ENCODE measurements at places on chromosomes 5 and 9.

DNA sequence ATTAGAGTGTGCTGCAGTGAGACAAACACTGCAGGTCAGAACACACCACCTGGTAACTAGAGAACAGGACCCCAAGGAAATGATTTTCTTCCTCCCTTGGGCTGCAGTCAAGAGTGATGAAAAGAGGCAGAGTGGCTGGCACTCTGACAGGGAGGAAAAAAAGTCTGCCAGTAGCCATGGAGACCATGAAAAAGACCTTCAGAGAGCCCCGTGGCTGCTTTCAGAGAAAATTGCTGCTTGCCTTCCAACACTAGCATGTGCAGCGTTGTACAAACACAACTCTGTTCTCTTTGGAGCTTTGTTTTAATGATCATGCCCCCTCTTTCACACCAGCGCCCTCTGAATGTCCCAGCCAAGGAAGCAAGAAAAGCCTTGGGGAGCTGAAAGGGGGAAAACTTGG is 68.8 kb downstream of the ANKRD55 start:
- no peak for DNase-seq

DNA sequence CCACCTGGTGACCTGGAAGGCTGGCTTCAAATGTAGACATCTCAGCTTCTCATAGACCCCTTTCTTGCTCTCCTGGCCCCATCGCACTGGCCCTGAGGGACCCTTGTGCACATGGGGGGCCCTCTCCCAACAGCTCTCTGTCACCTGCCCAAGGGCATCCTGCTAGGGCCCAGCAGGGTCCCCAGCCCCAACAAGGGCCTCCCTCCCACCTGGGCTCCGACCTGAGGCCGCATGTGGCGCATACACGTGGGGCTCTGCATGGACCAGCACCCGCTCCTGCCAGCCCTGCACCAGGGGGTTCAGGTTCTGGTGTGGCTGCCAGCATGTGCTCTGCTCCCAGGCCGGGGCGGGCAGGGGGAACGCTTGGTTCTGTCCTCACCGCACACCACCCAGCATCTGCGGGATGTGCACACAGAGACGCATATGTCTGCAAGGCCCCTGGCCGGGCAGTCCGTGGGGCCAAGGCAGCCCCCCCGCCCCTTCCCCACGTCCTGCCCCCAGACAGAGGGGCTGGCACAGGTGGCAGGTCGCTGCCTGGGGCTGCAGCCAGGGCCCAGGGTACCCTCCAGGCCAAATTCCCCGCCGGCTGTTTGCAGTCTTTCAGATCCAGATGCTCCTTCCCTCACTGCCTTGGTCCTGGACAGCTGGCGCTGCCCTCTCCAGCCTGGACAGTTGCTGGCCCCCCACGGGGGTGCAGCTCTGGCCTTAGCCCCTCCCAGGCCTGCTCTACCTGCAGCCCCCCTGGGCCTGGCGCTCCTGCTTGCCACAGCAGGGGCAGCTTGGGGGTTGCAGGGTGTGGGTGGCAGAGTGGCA is 17.9 kb upstream of the NRARP start:
- no peak for DNase-seq

- no peak for DNase-seq
Measured at GRCh38 chr9:95835393-95835792, 40.1 kb upstream of the ERCC6L2 start.

DNA sequence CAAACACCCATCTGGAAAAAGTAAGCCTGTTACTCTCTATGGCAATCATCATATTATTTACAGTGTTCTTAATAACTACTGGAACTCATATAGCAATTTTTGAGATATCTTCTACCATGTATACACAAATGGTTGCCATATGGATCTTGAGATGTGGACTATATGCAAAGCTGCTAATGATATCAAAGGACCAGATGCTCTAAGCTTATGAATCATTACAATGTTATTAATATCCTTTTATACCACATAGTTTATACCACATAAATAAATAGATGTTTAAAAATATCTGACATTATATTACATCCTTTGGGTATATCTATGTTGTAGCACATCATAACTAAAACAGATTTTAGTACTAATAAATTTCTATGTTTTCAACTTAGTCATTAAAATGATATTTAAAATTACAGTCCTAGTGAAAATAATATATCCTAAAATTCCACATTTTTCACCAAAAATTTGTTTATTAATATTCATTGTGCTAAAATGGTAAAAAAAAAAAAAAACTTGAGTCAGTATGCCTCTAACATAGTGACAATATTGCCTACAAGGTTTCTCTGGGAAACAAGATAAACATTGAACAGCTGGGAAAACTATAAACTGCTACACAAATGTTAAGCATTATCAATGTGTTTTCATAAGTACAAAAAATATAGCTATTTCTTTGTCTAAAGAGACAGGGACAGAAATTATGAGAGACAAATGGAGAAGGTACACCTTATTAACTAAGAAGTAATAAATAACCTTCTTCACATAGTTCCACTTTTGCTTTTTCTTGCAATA is 85.5 kb downstream of the DTWD2 start:
- no peak for DNase-seq

DNA sequence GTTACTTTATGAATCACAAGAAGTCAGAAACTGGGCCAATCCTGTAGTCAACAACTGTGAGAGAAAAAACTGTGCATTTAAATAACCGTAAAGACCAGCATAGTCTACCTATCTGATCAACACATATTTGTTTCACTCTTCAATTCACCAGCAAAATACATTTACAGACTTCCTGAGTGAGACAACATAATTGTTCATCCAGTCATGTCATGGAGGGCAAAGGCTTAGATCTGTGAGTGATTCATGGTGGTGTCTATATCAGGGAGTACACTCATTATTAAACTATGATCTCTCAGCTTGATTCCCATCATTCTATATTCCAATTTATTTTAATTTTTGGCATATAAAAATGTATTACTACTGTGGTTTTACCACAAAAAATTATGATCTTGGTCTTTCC is 694.6 kb downstream of the DNAH5 start:
- no peak for DNase-seq

DNA sequence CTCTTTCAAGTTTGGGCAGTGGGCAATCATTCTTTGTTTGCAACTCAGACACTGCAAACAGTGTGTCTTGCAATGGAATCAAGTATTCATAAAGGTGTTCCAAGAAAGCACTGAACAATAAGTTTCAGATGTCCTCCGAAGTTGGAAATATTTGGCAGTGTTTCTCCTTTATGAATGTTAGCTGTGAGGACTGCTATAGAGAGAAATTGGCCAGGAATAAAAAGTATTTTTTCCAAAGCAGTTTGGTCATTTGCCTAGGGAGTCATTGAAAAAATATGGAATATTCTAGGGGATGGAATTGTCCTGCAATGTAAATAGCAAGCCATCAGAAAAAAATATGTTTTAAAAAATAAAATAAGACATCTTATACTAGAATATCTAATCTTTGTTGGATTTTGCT is 688.6 kb upstream of the SEMA6A start:
- no peak for DNase-seq

- DNase-seq: no peak
Measured at GRCh38 chr5:36177154-36177553, 25.2 kb downstream of the SKP2 start.

DNA sequence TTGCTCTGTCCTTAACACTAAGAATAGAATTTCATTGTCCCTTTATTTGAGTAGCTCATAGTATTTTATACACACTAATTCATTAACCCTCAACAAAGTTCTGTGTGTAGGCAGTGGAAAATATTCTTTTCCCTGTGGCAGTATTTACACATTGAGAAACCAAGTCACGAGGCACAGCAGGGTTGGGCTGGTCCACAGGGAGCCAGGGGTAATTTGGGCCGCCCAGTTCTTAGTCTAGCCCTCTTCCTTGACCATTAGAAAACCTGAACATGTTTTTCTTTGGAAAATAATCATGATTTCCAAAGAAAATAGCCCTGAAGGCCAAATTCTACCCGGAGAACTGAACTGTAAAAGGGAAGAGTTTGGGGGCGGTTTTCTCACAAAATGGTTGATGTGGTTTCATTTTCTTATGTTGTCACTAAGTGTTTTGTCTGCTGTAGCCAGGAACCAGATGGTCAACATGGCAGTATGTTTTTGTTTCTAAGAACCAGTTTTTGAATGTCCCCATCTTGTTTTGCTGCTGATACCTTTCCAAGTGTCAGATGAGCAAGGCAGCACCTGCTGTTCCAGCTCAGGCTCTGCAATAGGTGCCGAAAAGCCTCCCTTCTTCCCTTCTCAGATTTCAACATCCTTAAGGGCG is 29.6 kb downstream of the ARHGEF28 start:
- no peak for DNase-seq

DNA sequence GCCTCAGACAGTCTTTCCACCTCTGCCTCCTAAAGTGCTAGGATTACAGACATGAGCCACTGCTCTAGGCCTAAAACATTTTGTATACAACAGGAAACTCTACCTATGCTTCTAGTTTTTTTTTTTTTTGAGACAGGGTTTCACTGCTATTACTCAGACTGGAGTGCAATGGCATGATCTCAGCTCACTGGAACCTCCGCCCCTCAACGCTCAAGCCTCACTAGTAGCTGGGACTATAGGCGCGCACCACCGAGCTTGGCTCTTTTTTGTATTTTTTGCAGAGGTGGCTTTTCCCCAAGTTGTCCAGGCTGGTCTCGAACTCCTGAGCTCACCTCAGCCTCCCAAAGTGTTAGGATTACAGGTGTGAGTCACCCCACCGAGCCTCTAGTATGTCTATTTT is 5.4 kb downstream of the HSPA9 start:
- DNase-seq: no peak

GRCh38 chr5:145378226-145378625 is 456.9 kb downstream of the PRELID2 start:
- DNase-seq: no peak

- no peak for DNase-seq
Measured at GRCh38 chr5:159218595-159219023, 9.3 kb upstream of the RNF145 start.

DNA sequence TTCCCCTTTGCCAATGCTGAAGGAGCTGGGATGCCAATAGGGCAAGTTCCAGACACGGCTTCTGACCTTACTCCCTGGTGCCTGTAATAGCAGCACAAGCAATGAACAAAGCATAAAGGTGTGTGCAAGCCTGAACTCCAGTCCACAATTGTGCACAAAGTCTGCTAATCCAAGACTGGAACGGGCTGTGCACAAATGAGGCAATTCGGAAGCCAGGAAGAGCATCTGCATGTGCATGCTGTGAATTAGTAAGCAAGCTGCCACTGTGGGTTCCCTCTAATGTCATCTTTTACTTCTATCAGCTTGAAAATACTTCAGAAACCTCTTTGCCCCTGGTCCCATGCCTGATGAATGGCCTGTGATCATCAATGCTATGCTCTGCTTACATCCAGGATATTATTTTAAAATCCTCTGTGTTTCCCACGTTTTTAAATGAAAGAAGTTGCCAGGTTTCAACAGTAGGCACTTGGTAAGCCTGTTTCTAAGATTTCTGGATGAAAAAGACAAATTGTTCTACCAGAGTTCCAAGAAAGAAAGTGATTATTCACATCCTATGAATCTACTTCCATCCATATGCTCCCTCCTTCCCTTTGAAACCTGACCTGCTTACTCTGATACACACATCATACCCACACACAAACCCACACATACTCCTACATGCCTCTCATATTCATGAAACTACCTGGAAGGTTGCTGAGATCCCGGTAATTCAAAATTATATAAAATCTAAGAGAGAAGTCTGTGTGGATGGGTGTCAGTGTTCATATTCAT is 165.7 kb downstream of the KCTD16 start:
- no peak for DNase-seq

DNA sequence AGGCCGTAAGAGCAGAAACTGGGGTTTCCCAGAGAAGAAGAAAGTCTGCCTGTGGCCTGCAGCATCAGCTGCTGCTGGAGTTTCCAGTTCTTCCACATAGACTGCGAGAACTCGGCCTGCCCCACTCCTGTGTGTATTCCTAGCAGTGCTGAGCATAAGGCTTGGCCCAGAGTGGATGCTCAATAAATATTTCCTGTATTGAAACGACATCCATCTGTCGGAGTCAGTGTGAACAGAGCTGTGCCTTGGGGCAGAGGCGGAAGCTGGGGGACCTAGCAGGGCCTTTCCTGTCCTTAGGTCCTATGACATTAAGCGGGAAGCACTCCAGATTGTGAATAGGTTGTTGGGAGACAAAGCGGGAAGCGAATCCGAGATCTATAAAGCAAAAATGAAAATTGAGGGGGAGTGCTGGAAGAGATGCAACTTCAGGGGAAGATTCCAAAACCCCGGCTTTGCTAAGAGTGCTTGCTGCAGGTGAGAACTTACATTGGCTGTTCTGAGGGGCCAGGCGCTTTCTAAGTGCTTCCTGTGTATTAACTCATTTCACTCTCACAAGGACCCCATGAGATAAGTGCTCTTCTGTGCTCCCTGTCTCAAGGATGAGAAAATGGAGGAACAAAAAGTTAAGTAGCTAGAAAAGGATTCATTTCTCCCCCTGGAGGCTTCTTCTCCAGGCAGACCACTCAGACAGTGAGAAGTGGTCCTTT is 76.1 kb upstream of the CXCL14 start:
- no peak for DNase-seq

DNA sequence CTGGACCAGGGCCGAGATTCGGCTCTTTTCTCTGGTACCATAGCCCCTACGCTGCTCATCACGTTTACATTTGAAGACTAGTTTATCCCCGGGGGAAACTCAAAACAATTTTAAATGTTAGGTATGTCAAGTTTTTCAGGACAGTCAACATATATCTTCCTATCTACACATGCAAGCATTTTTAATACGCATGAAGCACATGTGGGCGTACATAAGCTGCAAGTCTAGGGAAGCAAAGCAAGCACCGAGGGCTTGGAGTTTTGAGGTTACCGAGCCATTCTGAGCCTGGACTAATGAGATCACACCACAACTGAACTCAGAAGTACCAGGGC is 154.4 kb downstream of the AUH start:
- no peak for DNase-seq

- no peak for DNase-seq
Measured at GRCh38 chr9:69580582-69581214, 91.5 kb downstream of the APBA1 start.

Data from activated T-cell treated with anti-CD3 and anti-CD28 coated beads, Interleukin-2, amount 50 U/mL, for 72 hours (primary cell).